Stimulated activated CD4-positive, alpha-beta T cell treated with anti-CD3 and anti-CD28 coated beads, Interleukin-12 subunit alpha, Interleukin-12 subunit beta, amount 100 ng/mL, for 48 hours (primary cell): ENCODE measurements at places on chromosomes 4 and X.

DNA sequence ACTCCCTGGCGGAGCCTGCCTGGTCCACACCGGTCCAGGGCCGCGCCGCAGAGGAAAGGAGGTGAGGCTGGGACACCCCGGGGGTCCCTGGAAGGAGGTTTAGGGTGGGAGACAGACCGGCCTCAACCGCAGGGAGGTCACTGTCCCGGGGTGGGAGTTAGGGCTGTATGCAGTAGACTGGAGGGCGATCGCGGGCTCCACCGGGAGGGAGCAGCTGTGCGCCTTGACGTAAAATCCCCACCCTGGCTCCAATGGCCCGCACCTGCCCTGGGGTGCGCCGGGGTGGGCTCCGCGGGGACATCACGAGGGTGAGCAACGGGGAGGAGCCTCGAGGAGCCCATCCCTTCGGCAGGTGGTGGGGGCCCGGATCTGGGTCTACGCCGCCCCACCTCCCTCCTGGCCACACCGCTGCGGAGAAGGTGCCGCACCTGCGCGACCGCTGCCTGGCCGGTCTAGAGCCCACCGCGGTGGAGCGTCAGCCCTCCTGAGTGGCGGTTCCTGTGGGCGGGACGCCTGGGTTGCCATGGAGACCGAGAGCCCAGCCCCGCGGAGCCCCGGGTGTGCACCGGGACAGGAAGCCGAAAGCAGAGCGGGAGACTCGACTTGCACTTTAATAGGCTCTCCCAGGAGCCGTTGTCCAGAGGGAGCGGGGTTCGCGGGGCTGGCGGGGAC is 105.1 kb downstream of the ADRA2C start:
- no peak for DNase-seq

DNA sequence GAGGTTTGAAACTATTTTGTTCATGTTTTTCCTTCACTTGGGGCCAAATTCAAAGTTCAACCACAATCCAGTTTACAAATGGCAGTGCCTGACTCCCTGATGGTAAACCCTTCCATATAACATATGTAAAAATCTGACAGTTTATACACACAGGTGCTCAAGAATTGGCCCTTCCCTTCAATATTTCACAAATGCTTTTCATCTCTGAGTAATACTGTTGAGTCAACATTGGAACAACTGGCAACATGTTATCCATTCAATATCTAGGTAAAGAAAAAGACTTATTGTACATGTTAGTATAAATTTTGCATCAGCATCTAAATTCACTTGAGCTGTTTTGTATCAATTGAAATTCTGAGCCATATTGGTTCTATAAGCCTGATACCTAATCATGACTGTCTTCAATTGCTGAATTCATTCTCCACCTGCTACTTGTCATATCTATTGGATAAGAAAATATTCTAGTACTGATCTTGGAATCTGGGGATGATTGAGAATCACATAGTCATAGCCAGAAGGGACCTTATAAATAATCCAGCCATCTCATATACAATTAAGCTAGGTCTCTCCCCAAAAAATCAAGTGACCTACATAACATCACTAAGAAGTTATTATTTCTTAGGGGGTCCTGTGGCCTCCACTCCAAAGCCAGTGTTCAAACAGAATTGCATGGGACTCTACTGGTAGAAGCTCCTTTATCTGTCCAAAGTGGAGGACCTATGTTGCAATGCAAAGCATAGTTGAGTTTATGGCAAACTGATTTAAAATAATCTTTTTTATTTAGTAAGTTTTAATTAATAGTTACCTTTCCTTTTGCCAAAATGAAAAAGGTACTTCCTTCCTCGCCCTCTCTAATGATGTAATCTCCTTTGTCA is 61.9 kb downstream of the PRKG2 start:
- no peak for DNase-seq

DNA sequence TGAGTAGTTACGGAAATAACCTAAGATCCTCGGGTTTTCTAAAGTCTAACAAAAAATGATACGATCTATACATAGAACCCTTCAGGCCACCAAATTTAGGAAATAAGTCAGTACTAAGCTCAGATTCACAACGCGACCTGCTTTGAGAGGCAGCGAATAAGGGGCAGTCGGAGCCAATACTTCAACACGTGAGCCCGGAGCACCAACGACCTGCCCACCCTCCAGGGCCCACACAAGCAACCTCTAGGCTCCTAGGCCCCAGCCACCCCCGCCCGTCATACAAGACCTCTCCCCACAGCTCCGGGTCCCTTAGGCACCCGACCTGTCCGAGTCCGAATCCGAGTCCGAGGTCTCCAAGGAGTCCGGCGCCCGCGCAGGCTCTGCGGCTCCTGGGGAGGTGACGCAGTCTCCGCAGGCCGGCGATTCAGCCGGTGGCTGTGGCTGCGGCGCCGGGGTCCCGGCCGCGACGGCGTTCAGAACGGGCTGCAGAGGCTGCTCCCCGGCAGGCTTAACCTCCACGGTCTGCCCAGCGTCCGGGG is 580 bp downstream of the NAF1 start:
- DNase-seq, result peak; percentile 27

- DNase-seq, result no peak
Observed at GRCh38 chrX:45771560-45772340, 571.1 kb upstream of the DIPK2B start.

GRCh38 chr4:182320092-182320491 is 76.9 kb downstream of the TENM3 start:
- DNase-seq, result no peak

GRCh38 chr4:177441061-177441802 is 1.0 kb downstream of the AGA start:
- DNase-seq, result no peak

DNA sequence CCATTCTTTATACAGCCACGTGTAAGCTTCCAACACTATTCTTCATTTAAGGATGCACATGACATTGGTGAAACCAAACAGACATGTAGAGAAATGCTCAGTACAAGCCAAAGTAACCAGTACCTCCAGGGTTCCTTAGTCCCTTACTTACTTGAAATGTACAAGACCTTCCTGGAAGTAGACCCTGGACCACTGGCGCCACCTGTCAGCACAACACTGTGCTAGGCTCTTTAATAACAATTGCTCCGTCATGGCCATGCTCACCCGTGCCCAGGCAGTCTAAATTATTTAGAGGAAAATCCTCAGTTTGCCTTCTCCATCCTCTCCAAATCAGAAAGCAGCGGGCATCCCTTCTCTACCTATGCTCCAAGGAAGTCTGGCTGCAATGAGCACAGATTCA is 52.7 kb downstream of the ADGRA3 start:
- DNase-seq, result no peak

GRCh38 chr4:80538276-80538926 is 202.9 kb downstream of the CFAP299 start:
- no peak for DNase-seq

DNA sequence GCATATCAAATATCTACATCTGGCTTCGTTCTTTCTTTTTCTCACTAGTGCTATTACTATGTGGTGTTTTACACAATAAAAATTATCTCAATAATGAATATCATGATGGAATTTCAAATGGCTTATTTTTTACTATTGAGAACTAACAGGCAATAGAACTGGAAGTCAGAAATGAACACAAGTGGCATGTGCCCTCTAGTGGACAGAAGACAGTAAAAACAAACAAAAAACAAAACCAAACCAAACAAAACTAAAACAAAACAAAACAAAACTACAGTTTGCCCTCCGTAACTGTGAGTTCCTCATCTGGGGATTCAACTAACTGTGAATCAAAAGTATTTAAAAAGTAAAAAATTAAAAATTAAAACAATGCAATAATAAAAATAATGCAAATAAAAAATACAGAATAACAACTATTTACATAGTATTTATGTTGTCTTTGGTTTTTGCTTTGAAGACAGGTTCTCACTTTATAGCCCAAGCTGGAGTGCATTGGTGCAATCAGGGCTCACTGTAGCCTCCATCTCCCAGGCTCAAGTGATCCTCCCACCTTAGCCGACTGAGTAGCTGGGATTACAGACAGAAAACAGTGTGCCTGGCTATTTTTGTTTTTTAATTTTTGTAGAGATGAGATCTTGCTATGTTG is 195.6 kb upstream of the TACR3 start:
- no peak for DNase-seq

DNA sequence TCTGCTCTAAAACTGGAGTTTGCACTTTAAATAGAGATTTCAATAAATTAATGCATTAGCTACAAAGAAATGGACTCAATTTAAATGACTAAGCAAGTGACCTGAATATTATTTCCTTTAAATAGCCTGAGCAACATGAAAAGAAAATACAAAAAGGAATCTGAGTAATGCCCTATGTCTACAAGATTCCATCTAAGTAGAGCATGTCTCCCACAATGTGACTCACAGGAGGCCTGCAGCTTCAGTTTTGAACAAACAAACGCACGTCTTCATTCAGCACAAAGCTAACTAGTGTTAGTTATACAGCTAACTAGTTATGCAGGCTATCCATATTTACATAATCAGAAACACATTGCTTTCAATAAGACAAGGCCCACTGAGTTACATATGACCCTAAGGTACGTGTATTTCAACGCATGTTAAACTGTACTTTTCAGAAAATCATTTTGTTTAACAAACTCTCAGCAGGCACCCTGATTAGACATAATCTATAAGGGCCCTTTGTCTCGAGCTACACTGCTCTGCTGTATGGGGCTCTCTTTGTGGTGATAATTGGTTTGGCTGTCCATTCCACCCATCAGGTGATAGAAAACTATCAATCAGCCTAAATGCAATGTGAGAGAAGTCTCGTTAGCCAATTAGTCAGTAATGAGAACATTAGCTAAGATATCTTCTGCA is 116.5 kb downstream of the MAML3 start:
- DNase-seq, result no peak

DNA sequence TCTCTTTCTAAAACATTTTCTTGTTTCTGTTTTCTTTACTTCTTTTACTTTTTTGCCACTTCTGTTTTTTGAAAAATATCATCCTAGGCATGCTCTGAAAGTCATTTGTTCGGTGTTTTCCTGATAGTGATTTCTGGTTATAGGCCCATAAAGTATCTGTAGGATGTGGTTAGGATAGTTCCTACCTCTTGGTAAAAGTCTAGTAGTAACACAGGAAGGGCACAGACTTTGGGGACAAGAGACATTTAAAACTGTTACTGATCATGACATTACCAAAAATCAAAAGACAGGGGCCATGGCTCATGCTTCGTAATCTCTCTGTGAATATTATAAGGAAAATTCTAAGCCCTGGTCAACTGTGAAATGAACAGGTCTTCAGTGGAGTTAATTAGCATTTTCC is 44.8 kb downstream of the FHL1 start:
- DNase-seq, result no peak

GRCh38 chr4:95987851-95988250 is 148.0 kb downstream of the PDHA2 start:
- DNase-seq, result no peak

DNA sequence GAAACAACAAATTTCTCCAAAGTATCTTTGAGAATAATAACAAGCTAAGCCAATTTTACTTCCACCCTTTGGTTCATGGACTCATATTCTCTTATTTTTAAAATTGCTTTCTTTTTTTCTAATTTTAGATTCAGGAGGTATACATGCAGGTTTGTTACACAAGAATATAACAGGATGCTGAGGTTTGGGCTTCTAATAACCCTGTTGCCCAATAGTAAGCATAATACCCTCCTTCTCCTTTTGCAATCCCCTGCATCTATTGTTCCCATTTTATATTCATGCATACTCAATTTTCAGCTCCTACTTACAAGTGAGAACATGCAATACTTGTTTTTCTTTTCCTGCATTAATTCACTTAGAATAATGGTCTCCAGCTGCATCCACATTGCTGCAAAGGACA is 202.3 kb upstream of the FSTL5 start:
- DNase-seq, result no peak

DNA sequence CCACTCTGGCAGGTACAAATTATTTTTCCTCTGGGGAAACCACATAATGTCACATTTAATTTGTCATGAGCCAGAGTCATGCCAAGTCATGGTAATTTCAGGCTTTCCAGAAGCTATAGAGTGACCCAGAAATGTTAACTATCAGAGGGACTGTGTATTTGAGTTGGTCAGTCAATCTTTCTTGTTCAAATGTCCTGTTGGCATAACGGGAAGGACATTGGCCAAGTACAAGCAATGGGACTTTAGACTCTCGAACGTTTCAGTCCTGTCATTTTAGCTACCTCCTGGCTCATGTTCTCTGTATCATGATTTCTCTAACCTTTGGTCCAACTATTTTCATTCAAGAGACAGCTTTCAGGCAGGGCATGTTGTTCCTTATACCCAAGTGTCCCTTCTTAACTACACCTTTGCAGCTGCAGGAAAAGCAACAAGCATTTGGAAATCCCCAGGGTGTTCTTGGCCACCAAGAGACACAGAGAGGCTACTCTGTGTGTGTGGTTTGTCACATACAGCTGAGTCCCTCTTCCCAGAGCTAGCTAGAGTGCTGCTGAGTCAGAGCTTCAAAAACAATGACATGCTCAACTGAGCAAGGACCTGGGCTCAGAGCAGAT is 142.6 kb downstream of the EGF start:
- no peak for DNase-seq

- DNase-seq, result no peak
Observed at GRCh38 chr4:24521544-24521943, 62.8 kb downstream of the DHX15 start.

DNA sequence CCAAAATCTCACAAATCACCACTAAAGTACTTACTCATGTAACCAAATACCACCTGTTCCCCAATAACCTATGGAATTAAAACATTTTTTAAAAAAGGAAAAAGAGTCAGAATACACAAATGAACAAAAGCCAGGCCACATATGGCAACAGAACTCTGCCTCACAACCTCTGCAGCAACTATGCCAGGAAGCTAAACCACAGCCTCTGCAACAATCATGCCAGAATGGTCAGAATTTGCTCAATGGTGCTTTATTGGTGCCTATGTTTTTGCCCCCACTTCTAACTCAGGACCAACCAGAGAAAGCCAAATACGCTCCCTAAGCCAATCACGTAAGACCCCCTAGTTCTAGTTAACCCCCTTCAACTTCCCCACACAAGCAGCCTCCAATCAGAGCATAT is 69.6 kb downstream of the HOPX start:
- DNase-seq, result no peak

- DNase-seq, result no peak
Observed at GRCh38 chr4:81337211-81337610, 122.2 kb upstream of the PRKG2 start.

- no peak for DNase-seq
Observed at GRCh38 chr4:81494031-81494431, 22.3 kb upstream of the RASGEF1B start.

- DNase-seq, result no peak
Observed at GRCh38 chr4:100635899-100636298, 118.1 kb upstream of the EMCN start.

DNA sequence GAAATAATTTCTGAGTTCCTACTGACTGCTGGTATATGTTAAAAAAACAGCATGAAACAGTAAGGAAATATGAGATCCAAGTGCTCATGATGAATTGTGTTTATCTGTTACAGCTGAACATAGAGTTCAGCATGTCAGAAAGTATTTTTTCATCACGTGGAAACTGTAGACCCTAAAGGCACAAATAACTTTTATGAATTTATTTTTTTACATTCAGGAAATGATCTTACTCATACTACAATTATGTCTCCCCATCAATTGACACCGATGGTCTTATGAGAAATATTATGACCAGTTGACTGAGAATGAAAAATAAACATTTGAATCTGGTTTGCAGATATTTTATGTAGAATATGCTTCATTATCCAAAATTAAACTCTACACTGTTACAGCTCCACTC is 283.1 kb upstream of the SPANXN4 start:
- no peak for DNase-seq

- DNase-seq, result no peak
Observed at GRCh38 chr4:11483046-11483445, 54.4 kb upstream of the HS3ST1 start.

GRCh38 chr4:184169225-184169867 is 48.3 kb downstream of the ENPP6 start:
- DNase-seq, result no peak
